Progenitor cell of endocrine pancreas (in vitro differentiated cells): ENCODE measurements at places on chromosomes 1 and 21. TPM values are rescaled to one million over a fixed set of nuclear protein-coding genes. Genes with fewer than 3 reads are reported as not detected.

GRCh38 chr1:205920159-205920558 lies 23.1 kb downstream of the SLC26A9 start:
- no peak for DNase-seq

GRCh38 chr1:50857702-50858101 lies 102.4 kb downstream of the FAF1 start:
- DNase-seq = no peak

The S100A9 gene
- 0.91 and 0.95 TPM in 2 replicates for total RNA-seq

GRCh38 chr1:23135268-23135667 lies 33.4 kb downstream of the LUZP1 start:
- no peak for DNase-seq

DNA sequence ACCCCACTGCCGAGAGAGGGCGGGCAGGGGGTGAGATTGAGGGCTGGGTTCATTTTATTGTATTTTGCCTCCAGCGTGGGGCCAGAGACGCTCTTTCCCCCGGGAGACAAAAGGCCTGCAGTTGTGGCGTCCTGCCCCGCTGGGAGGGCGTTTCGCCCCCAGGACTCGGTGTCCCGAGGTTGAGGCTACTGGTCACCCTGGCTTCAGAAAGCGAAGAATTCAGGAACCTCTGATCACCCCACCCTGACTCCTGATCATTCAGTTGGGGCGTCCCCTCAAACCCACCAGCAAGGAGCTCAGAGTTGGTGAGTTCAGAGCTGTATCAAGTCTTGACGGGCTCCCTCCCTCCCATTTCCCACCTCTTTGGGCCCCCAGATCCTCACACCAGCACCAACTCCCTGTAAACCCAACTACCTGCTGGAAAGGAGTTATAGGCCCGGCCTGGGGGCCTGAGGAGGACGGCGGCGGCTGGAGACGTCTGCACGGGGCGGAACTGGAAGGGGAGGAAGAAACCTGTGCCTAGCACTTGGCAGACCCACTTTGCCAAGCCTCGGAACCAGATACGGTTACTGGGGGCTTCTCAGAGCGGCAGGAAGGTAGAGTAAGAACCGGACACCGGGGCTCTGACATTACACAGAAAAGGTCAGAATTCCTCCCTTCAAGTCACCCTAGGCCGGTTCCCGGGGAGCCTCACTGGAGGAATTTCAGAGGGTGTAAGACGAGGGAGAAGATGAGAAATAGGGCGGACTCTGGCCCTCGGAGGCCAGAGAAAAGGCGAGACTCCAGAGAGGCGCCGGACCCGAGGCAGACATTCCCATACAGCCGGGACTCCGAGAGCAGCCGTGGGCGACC lies 761 bp upstream of the PAX7 start:
- DNase-seq = no peak

GRCh38 chr1:168218658-168219057 lies 7.1 kb upstream of the SFT2D2 start:
- no peak for DNase-seq
